ENCODE measurements at places on chromosomes 3 and 15.

DNA sequence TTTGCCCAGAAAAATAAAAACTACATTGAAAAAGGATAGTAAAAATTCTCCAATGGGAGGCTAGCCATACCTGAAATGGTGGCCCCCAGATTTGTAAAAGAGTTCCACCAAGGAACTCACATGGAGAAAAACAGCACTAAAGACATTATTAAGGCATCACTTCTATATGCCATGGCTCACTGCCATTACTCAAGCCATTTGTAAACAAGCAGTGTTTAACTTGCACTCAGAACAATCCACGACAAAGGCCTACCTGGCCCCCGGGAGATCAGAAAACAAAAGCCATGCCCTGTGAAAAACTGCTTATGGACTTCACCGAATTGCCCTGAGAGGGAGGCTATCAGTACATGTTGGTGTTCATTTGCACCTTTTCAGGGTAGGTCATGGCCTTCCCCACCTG, 19.6 kb downstream of the CCR8 start:
- DNase-seq: no peak

DNA sequence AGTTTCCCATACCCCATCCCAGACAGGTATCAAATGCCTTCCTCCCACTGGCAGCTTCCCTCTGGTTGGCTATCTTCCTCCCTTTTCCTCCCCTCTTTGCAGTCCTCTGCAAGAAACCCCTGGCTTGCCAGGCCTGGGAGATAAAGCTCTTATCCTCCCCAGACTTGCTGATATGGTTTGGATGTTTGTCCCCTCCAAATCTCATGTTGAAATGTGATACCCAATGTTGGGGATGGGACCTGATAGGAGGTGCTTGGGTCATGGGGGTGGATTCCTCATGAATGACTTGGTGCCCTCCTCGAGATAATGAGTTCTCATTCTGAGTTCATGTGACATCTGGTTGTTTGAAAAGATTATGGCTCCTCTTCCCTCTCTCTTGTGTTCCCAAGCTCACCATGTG, 32.2 kb upstream of the SNRK start:
- DNase-seq: no peak

DNA sequence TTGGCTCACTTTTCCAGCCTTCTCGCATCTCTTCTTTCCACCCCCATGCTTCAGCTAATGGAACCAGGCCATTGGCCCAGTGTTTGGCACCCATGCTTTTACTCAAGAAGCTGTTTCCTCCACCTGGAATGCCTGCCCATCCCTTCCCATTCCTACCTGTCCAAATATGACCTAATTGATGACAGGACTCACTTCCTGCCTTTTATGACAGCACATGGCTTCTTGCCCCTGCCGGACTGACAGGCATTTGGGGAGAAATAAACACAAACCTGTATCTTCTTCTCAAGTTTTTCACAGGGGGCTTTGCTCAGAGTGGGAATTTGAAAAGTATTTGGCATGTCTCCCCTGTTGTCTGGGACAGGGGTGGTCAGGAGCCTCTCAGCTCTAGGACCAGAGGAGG, 120.1 kb downstream of the ABHD5 start:
- no peak for DNase-seq

DNA sequence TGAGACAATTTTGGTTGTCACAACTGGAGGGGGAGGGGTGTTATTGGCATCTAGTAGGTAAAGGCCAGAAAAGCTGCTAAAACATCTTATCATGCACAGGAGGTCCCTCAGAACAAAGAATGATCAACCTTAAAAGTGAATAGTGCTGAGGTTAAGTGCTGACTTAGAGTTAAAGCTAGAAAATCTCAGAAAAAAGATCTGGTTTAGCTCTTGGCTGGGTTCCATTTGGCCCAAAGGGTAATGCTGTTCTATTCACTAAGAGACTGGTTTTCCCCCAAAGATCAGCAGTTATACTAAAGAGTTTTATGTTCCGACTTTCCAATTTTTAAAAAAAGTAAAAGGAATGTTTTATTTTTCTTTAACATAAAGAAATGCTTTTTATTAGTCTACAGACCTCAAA, 15.6 kb downstream of the DCBLD2 start:
- DNase-seq: no peak

- no peak for DNase-seq
Measured at GRCh38 chr3:110783541-110783940, 288.1 kb upstream of the NECTIN3 start.

- DNase-seq: no peak
Measured at GRCh38 chr3:42036483-42036823, 54.7 kb upstream of the TRAK1 start.

GRCh38 chr3:72618739-72619138, 229.5 kb downstream of the SHQ1 start:
- no peak for DNase-seq
